Muscle of leg (tissue), 16 donors: ENCODE measurements at places on chromosomes 4 and X. TPM values are rescaled to one million over a fixed set of nuclear protein-coding genes. Genes with fewer than 3 reads are reported as not detected.

DNA sequence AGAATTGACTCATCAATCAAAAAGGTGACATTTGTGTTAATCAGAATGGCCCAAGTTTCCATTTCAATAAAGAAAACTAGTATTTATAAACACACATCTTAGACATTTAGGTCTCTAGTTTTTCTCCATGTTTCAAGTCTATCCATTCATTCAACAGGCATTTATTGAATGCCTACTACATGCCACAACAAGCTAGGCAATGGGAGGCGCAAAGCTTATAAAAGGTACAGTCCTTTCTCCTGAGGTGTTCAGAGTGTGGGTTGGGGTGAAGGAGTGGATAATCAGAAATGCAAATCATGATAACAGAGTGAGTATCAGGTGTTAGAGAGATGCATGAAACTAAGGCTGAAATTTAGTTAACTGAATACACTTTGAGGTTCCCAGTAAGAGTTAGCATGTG, 78.0 kb downstream of the HCCS start:
- no peak for DNase-seq

JCHAIN gene
- 0.72 TPM for polyA plus RNA-seq

SCML1 gene
- 14.7 TPM for polyA plus RNA-seq

- DNase-seq = peak; percentile 27
Measured at GRCh38 chr4:84024405-84024804, 474.7 kb downstream of the NKX6-1 start.

IL3RA gene
- 19.0 TPM for polyA plus RNA-seq

EDA gene
- 25.8 TPM for polyA plus RNA-seq

DNA sequence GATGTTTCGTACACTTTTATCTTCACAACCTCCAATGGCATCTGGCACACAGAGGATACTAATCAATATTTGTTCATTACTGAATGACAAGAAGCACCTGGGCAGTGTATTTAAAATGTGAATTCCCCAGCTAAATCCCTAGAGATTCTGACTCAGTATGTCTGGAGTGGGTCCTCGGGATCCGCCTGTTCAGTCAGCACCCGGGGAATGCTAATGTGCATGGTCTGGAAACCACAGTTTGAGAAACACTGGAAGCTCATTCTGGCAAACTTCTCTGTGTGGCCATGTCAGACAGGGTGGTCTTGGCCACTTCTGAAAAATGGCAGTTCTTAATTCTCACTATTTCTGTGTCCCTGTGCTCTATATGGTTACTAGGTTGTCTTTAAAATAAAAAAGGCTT, 138.8 kb upstream of the VCX start:
- DNase-seq = no peak

ARX gene
- 5.5 TPM for polyA plus RNA-seq

GRCh38 chr4:122855353-122855890, 28.8 kb downstream of the FGF2 start:
- DNase-seq = no peak

- DNase-seq = no peak
Measured at GRCh38 chr4:66750273-66750672, 795.0 kb downstream of the CENPC start.

- no peak for DNase-seq
Measured at GRCh38 chr4:185874516-185875230, 62.7 kb upstream of the SORBS2 start.

FGD1 gene
- 21.5 TPM for polyA plus RNA-seq

MAD2L1 gene
- polyA plus RNA-seq = 20.5 TPM

GRCh38 chr4:76987685-76988084, 38.1 kb downstream of the SEPTIN11 start:
- no peak for DNase-seq

DNA sequence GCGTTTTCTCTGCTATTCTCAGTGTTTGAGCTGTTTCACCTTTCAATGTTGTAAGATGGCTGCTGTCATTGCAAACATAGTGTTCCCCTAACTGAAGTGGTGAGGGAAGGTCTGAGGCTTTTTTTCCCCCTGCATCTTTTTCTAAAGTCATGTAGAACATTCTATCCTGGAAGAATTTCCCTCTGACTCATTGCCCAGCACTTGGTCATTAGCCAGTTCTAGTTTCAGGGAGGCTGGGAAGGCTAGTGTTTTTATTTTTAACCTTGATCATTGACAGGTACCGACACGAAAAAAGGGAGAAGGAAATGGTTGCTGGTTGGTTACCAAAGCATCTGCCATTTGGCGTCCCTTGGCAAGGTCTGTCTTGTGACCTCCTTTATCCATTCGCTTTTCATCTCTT, 6.6 kb downstream of the LANCL3 start:
- no peak for DNase-seq

NLRP2B gene
- polyA plus RNA-seq = not detected

PDCL2 gene
- polyA plus RNA-seq = not detected

DNA sequence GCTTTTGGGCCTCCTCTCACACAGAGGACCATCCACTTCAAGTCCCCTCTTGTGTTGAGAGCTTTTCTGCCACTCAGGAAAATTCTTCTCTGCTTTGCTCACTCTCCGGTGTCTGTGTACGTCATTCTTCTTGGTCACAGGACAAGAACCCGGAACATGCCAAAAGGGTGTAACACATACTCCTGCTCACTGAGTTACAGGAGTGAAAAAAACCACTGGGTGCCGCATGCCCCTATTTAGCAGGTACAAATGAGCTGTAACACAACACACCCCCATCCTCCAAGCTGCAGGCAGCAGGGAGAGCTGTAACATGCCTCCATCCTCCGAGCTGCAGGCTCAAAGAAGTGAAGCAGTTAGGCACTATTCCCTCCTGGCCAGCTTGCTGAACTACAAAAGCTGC, 13.0 kb upstream of the CXCL2 start:
- peak; percentile 76 for DNase-seq

EVC gene
- polyA plus RNA-seq = 18.1 TPM

- DNase-seq = peak; percentile 50
Measured at GRCh38 chrX:96591421-96591820, 93.2 kb upstream of the DIAPH2 start.

DNA sequence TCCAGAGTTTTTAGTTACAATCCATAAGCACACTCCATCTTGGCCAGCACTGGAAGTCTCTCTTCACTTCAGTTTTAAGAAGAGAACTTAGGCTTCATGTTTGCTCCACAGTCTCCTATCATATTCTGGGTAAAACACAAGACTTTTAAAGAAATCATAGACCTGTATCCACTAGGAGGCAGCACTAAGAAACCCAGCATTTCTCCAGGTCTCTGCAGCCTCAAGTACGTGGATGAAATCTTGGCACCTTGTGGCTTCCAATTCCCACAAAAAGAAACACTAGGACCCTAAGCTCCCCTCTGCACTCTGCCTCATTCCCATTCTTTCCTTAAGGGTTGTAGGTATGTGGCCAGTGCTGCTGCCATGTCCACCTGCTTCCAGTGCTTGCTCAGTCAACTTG, 367.3 kb upstream of the CASK start:
- no peak for DNase-seq

DNA sequence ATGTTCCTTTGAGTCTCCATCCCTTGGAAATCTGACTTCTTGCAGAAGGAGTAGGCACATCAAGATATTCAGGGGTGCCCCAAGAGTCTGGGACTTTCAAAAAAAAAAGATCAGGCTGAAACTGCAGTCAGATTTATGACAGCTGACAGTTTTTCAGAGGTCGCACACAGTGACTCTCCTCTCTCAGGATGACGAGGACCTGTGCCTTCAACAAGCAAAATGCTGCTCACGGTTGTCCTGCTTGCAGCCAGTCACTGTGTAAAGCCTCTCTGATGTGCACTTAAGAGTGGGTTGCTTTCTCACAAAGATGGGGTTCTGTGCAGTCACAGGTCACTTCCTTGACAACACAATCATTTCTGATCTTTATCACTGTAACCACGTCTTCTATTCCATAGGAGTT, 178.2 kb downstream of the PTTG2 start:
- no peak for DNase-seq

- peak; percentile 40 for DNase-seq
Measured at GRCh38 chr4:120163895-120164294, 97.2 kb upstream of the MAD2L1 start.

DNA sequence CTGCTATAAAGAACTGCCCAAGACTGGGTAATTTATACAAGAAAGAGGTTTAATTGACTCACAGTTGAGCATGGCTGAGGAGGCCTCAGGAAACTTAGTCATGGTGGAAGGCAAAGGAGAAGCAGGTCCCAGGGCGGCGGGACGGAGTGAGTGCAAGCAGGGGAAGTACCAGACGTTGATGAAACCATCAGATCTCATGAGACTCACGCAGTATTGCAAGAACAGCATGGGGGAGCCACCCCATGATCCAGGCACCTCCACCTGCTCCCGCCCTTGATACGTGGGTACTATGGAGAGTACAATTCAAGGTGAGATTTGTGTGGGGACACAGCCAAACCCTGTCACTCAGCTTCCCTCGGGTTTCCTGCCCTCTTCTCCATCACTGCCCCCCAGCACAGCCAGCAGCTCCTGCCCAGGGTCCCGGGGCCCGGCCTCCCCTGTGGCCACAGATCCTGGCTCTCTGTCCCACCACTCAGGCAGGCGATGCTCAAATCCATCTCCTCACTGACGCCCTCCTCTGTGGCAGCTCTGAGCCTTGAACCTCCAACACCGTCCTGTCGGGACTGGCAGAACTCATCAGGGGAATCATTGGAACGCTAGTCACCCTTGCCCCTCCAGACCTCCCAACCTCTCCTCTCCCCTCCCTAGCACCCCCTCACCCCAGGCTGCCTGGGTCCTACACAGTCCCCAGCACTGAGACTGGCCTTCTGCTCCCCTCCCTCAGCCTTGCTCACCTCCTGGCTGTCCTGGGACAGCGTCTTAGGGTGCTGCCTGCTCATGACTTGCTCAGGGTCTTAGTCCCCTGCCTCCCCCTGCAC, 37.6 kb downstream of the FGFRL1 start:
- peak; percentile 3 for DNase-seq

AKAP4 gene
- 0.48 TPM for polyA plus RNA-seq

- peak; percentile 51 for DNase-seq
Measured at GRCh38 chr4:13007802-13008470, 476.2 kb downstream of the RAB28 start.

- DNase-seq = peak; percentile 61
Measured at GRCh38 chr4:119106036-119107000, 29.3 kb upstream of the MYOZ2 start.

SLC10A4 gene
- 0.97 TPM for polyA plus RNA-seq

DNA sequence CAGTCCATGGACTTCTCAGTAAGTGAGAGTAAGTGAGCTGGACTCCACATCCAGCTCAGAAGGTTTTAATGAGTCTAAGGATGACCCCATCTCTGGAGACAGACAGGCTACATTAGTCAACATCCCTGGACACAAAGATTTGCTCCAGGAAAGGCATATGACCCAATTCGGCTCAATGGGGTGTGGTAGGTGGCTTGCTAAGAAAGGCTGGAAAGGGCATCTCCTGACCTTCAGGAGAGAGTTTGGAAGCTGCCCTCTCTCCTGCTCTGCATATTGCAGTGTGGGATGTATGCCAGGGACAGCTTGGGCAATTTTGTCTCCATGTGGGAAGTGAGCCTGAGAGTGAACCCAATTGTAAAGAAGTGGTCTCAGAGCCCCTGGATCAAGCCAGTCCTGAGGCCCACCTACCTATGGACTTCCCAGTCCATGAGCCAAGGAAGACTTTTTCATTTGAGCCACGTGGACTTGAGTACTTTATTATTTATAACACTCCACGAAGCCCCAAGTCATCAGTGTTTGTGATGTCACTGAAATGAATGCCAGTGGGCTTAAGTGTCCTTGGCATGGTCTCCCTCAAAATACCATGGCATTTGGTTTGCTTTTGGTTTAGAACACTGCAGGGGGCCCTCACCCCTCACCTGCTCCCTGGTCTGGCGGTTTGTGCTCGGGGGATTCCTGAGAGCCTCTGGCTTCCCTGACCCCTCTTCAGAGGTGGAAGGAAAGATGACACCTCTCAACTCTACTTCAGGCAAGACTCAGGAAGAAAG, 10.4 kb upstream of the ABLIM2 start:
- peak; percentile 46 for DNase-seq

- DNase-seq = no peak
Measured at GRCh38 chrX:21907260-21907659, 33.2 kb upstream of the SMS start.

ETDB gene
- not detected for polyA plus RNA-seq
